Activated CD8-positive, alpha-beta T cell treated with anti-CD3 and anti-CD28 coated beads, Interleukin-2, amount 10 ng/mL, durations not matched to agents 7 days and 5 days (primary cell): ENCODE measurements at places on chromosomes 1 and 21.

GRCh38 chr1:101316256-101316655 lies 79.4 kb downstream of the S1PR1 start:
- no peak for DNase-seq

DNA sequence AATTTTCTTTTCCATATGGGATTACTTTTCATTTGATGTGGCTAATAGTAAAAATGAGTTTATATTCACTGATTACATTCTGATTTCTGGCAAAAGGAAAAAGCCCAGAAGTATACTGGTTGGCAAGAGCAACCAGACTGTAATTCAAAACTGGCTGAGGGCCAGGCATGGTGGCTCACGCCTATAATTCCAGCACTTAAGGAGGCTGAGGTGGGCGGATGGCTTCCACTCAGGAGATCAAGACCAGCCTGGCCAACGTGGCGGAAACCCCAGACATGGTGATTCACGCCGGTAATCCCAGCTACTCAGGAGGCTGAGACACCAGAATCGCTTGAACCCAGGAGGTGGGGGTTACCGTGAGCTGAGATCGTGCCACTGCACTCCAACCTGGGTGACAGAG lies 14.5 kb downstream of the SYT11 start:
- DNase-seq: no peak

GRCh38 chr1:204074274-204075138 lies 1.6 kb downstream of the SOX13 start:
- no peak for DNase-seq

DNA sequence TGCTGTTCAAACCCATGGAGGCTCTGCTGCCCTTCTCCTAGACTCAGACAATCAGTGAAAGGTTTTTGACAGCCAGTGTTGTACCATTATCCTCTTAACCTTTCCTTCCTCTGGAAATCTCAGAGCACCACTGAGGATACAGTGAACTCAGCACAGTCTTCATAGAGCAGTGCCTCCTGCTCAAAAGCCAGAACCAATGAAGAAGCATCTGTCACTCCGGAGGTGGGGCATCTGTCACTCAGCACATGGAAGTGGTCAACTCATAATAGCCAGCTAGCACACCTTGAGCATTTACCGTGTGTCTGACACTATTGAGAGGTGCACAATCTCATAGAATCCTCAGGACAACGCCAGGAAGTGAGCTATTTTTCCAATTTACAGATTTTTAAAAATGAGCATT lies 62.4 kb downstream of the NMNAT2 start:
- no peak for DNase-seq

DNA sequence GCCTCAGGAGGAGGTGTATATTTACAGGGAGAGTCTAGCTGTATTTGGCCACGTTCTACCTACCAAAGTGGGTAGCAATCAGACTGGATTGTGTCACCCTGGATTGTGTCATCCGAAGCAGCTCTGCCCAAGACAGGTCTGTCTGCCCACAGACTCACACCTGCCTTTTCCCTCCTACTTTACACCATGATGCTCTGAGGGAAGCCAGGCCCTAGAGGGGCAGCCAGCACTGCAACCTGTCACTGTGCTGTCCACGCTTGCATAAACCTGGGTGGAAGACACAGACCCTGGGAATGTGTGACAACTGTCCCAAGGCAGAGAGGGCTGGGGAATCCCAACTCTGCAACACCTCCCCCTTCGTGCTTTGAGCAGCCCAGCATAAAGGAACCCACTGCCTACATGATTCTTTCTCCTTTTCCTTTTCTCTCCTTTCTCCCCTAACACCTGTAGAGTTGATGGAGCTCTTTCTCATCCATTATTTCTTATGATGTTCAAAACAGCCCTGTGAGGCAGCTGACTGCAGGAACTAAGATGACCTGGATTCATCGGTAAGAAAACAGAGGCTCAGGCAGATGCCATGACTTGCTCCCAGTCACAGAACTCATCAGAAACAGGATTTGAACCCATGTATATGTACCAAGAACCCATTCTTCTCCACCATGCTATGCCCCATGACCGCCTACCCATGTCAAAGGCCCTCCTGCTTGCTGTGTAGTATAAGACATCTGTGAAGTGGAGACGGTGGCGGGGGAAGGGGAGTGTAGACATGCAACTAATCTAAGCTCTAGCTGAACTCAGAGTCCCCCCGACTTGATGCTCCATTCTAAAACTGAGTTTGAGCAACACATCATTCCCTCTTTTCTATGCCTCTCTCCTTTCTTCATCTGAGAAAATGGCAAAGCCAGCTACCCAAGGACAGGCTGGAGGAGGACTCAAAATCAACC lies 55.9 kb downstream of the ITPKB start:
- no peak for DNase-seq
